Amygdala (tissue), 56 donors: ENCODE measurements at places on chromosomes 3 and 15.

DNA sequence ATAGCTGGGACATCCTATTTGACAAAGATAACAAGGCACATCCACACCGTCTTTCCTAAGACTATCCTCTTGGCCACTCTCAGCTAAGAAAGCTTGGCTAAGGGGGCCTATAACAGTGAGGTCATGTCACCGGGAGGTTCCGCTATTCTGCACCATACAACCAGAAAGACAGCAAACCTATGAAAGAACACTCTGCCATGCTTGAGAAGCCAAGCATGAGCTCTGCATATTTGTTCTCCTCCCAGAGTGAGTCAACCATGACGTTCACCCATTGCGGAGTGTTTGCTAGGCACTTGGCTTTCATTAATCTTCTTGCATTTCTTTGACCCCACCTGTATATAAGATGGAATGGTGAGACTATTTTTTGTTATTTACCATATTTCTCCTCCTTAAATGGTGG lies 141.2 kb downstream of the GMNC start:
- DNase-seq, result no peak

DNA sequence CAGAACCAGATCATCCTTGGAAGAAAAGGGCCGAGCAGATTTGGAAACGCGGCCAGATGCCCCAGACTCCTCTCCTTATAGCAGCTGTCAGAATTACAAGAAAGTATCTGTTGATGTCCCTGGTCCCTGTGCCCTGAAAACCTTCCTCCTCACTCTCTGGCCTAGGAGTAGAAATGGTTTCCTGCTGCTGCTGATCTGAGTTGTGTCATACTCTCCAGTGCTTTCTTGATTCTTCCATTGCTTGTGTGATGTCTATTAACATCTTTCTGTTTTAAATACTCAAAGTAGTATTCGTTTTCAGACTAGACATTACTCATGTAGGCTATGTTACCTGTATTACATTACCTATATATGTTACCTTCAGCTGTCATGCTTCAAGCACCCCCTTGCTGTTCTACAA lies 26.8 kb upstream of the HERC1 start:
- no peak for DNase-seq

GRCh38 chr3:196050597-196050996 lies 31.3 kb downstream of the TFRC start:
- DNase-seq, result no peak

DNA sequence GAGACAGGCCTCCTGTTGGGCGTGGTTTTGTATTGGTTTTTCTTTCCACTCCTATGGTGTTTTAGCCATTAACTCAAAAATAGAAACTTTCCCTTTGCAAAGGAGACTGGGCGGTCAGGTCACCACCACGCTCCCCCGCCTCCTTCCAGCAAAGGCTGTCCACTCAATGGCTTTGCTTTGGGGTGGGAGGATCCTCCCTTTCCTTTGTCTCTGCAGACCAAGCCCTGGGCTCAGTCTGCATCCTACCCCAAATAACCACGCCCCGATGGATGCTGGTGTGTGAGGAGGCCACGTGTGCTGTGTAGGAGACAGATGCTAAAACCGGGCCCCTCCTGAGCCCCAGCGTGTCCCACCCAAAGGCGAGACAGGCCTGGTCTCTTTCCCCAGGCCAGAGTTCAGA lies 68.5 kb downstream of the GRIP2 start:
- DNase-seq, result no peak

DNA sequence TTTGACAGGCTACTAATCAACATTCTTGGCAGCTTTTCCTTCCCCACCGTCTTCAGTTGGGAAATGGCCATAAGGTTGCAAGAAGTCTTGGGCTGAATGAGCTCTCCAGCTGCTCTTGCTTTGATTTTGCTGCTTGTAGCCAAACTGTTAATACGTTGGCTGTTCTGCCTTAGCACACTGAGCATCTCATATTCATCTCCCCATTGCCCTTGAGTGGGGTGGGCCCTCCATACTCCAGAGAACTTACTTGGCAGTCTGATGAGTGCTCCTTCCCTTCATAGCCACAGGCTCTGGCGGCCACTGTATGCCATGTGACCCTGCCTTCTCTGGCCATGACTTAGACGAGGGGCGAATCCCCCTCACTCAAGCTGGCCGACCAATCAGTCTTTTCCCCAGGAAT lies 25.8 kb upstream of the PAQR5 start:
- no peak for DNase-seq
